Effector CD4-positive, alpha-beta T cell (primary cell): ENCODE measurements at places on chromosomes 16 and 17.

- DNase-seq: no peak
Measured at GRCh38 chr16:3609895-3610697, 1.3 kb downstream of the SLX4 start.

- DNase-seq: no peak
Measured at GRCh38 chr17:51154176-51154575, 817 bp downstream of the NME1 start.

DNA sequence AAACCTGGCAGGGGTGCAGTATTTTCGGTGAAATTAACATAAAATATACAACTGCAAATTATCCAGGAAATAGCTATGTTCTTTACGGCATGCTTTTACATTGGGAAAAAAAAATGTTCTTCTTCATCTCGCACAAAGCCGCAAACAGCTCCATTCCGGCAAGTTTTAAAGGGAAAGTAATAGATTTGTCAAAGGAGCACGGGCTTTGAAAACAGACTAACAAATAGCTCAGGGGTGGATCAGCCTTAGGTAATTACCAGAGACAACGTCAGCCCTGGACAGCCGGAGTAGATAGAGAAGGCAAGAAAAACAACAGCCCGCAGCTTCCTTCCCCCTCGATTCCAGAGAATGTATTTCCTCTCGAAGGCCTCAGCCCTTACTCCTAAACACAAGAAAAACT, 222.5 kb downstream of the C16orf78 start:
- DNase-seq: no peak

DNA sequence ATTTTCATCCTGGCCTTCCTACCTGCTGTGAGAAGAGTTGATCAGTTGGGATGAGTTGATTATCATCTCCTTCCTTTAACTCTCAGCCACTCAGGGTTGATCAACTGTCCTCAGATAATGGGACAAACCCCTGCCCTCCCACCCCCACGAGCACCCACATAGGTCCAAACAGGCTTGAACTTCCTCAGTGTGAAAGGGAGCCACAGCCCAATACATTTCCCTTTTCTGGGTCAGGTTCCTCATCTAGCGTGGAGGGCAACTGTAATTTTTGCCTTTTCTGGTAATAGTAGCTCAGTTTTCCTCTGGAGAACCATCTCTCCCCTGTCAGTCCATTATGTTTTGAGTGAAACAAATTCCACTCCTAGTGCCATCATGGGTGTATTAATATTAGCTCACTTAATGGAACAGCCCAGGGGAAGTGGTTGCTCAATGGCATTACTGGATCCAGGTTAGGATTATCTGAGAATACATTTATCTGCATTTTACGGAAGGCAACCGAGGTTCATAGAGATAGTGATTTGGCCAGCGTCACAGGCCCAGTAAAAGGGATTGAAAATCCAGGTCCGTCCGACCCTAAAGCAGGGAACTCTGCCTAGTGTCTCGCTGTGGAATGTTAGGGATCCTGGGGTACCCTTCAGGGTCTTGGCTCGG, 476 bp upstream of the LPCAT2 start:
- DNase-seq: no peak

GRCh38 chr17:79930877-79931816, 91.9 kb upstream of the CBX4 start:
- DNase-seq: no peak

- DNase-seq: no peak
Measured at GRCh38 chr17:72733619-72734282, 358.7 kb downstream of the SLC39A11 start.

- no peak for DNase-seq
Measured at GRCh38 chr17:34610506-34610905, 31.1 kb downstream of the TMEM132E start.

DNA sequence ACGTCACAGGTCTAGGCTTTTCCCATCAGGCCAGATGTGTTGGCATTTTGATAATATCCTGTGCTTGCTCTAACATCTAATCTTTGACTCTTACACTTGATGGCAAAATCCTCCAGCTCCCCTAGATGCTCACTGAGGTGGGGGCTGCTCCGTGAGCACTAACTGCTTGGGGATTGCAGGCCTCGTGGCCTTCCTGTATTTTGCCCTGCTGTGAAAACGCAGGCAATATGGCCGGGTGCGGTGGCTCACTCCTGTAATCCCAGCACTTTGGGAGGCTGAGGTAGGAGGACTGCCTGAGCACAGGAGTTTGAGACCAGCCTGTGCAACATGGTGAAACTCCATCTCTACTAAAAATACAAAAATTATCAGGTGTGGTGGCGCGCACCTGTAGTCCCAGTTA, 9.7 kb upstream of the MLKL start:
- no peak for DNase-seq

DNA sequence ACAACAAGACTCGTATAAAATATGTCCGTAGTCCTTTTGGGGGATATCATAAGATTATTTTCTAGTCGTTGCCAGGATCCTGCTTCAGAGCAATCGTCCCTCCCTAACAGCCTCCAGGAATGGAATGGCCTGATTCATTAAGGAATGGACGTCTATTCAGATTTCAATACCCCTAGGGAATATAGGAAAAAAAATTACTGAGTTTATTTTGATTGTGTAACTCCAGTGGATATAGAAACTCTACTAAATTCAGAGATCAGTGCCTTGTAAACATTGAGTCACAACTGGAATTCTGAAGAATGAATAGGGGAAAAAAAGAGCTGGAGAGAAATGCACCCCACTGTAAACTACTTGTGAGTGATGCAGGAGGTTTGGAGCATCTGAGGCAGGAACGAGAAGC, 1171.5 kb upstream of the GOT2 start:
- DNase-seq: no peak

GRCh38 chr17:59026176-59026939, 80.3 kb downstream of the TRIM37 start:
- DNase-seq: no peak

GRCh38 chr17:56597495-56597990, 4.0 kb downstream of the NOG start:
- no peak for DNase-seq

GRCh38 chr16:68031951-68032350, 8.9 kb downstream of the DUS2 start:
- no peak for DNase-seq

- no peak for DNase-seq
Measured at GRCh38 chr17:80491478-80492342, 15.3 kb upstream of the NPTX1 start.

DNA sequence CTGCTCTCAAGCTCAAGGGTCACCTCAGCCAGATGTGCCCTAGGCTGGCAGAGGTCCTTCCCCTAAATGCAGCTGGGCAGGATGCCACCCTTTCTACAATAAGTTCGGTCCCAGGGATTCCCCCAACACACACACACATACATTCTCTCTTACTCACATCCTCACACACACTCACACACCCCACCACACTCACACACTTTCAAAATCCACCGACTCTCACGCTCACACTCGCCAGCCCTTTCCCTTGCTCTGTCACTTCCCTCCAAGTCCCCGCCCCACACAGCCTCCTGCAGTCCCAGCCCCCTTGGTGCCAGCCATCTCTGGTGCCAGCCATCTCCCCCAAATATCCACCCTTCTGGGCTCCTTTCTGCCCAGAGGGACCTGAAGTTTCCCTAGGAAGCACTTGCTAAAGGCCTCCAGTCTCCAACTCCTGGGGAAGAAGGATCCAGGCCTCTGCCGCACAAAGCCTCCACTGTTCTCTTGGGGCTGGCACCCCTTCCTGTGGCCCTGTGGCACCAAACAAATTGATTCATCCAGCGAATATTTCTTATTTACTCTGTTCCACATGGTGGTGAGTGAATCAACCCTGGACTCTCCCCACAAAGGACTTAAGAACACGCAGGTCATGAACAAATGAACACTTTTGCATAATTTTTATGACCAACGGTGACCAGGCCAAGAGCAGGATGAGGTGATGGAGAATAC, 3.8 kb upstream of the USP36 start:
- no peak for DNase-seq

- no peak for DNase-seq
Measured at GRCh38 chr16:89761304-89761922, 40.1 kb downstream of the ZNF276 start.

GRCh38 chr16:50335196-50335958, 33.4 kb downstream of the BRD7 start:
- no peak for DNase-seq

DNA sequence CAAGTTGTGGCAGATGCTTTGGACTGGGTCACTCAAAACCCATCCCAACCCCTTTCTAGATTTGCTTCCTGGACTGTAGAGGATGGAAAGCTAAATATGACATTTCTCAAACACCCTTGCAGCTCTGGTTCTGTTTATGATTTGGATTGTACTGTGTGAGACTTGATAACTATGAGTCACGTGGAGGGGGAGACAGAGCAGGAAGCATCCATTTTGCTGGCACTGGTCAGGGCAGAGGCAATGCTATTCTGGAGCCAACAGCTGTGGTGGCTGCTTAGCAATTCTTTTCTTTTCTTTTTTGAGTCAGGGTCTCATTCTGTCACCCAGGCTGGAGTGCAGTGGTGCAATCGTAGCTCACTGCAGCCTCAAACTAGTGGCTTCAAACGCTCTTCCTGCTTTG, 13.6 kb upstream of the TERF2 start:
- DNase-seq: no peak

DNA sequence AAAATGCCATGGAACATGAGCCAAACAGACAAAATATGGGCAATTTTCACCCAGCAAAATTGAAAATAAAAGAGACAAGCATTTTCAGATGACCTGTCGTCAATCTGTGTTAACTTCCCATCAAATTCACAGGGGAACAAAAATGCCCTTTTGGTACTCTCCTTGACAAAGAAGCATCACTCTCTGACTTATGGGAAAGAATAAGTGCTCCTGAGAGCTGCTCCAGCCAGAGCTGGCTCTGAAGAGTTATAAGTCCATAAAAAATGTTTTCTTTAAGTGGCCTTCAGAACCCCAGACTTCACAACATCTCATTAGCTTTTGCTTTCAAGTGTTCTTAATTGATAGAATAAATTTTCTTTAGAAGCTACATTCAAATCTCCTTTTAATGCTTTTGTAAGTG, 721.4 kb upstream of the GOT2 start:
- no peak for DNase-seq

DNA sequence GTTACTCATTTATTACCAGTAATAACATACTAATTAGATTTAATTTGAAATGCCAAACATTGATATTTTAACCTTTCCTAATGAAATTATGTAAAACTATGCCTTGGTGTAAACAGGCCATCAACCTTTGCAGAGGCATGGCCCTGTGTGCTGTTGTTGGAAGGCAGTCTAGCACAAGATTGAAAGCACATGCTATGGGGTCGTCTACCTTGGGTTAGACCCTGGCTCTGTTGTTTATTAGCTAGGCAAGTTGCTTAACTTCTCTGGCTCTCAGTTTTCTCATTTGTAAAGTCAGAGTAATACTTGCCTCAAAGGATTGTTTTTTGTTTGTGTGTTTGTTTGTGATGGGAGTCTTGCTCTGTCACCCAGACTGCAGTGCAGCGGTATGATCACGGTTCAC, 9.4 kb upstream of the CDR2 start:
- DNase-seq: no peak

DNA sequence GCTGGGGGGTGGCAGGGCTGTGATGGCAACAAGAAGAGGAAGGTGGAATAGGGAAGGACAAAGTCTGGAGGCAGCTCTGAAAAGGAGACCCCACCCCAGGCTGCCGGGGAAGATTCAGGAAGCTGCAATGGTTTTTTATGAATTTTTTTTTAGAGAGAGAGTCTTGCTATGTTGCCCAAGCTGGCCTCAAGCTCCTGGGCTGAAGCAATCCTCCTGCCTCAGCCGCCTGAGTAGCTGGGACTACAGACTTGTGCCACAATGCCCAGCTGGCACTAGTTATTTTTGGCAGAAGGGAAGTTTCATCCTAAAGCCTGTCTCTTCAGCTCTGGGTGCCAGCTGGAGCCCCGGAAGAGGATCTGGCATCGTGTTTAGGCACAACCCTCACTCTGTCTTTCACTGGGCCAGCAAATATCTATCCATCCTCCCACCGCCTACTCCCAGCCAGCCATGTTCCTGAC, 1.3 kb upstream of the CES3 start:
- DNase-seq: no peak

DNA sequence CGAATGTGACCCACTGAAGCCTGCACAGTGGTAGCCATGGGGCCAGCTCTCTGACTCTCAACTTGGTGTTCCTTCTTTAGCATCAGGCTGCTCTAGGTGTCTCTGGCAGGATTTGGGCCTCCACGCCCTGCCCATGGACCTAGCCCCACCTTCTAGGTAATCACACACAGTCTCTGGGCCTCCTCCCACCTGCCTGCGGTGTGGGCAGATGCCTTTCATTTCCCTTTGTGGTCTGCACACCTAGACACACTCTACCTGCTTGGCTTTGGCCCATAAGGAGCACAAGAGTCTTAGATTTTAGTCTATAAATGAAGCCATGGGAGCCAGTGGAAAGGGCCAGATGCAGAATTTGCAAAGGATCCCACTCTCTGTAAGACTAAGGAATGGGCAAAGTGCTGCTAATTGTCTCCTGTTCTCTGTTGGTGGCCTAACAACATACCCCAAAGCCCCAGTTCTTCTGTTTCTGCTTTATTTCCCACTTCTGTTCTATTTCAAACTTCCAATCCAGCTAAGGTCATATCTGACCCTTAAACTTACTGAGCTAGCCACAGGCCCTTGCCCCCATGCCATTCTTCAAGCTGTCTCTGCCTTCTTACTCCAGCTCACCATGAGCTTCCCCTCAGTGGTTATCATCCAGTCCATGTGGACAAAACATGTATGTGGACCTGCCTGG, 7.2 kb upstream of the MFSD6L start:
- no peak for DNase-seq

GRCh38 chr17:4206962-4207361, 56.8 kb downstream of the ANKFY1 start:
- no peak for DNase-seq

DNA sequence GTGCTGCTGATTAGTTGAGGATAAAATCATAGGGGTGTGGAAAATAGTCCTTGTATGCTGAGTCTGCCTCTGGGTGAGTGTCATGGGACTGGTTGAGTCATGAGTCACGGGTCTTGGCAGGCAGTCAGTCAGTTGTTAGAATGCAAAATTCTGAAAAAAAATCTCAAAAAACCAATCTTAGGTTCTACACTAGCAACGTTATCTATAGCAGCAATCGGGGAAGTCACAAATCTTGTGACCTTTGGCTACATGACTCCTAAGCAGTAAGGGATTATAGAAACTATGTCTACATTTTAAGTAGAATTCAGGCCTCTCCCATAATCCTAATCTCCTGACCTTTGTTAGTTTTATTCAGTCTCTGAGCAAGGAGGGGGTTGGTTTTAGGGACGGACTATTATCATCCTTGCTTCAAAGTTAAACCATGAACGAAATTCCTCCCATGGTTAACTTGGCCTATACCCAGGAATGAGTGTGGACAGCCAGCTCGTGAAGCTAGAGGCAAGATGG, 18.0 kb upstream of the PMFBP1 start:
- DNase-seq: no peak

DNA sequence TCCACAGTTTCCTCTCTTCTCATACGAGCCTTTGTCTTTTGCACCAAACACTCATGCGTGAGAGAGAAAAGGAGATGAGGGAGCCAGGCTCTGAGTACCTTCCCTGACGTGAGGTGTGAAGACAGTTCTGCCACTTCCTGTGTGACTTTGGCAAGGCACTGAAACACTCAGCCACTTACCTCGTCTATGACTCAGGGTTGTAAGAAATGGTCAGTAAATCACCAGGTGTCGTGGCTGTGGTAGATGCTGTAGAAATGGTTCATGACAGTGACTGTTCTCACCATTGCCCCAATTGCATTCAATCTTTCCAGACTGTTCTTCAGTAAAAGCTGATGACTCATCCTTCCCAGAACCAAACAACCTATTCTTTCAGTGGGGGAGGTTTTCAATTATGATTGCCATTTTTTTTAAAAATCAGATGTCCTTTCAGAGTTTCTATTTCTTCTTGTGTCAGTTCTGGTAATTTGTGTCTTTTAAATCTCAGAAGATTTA, 49.2 kb upstream of the CBFA2T3 start:
- DNase-seq: no peak
